ENCODE measurements at places on chromosomes 2 and 18. TPM values are rescaled to one million over a fixed set of nuclear protein-coding genes. Genes with fewer than 3 reads are reported as not detected.
A peak's percentile ranks its signal among the peaks of the same experiment; 100 is the strongest.

- H3K4me1 ChIP-seq = peaks cover 8% of the 10 kb centered on the region
- DNase-seq = no peak
- peaks cover 81% of the 10 kb centered on the region for H3K27me3 ChIP-seq
- no peak overlapping the region for H3K27ac ChIP-seq
- H3K4me3 ChIP-seq = no peak overlapping the region
Observed at GRCh38 chr2:216687646-216688045, 7.7 kb downstream of the IGFBP5 start.

Gene RANBP2
- 137 TPM for total RNA-seq

Gene FAM136A
- total RNA-seq = 15.5 TPM

- no peak for DNase-seq
- no peak overlapping the region for H3K27ac ChIP-seq
- no peaks in the 10 kb centered on the region for H3K4me1 ChIP-seq
- no peaks in the 10 kb centered on the region for H3K27me3 ChIP-seq
- H3K4me3 ChIP-seq = no peak overlapping the region
Observed at GRCh38 chr18:73646772-73647171, 500.9 kb downstream of the FBXO15 start.

DNA sequence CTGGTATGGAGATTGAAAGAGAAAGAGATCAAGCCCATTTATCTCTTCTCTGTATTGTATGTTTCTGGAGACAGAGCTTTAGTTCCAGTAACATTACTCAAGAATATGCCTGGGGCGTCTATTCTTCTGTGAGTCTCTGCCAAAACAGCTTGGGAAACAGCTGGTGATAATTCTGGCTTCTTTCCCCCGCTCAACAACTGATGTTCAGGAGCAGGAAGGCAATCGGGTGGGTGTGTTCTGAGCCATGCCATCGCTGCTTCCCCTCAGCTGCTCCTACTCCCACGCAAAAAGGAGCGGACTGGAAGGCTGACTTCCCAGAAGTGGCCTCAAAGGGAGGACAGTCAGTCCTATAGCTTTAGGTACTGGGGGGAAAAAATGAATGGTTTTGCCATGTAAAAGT is 695.1 kb downstream of the PLCL1 start:
- H3K36me3 ChIP-seq = no peaks in the 10 kb centered on the region
- DNase-seq = no peak
- H3K4me3 ChIP-seq = no peak overlapping the region
- peaks cover 9% of the 10 kb centered on the region for H3K27me3 ChIP-seq
- H3K4me1 ChIP-seq = no peaks in the 10 kb centered on the region

DNA sequence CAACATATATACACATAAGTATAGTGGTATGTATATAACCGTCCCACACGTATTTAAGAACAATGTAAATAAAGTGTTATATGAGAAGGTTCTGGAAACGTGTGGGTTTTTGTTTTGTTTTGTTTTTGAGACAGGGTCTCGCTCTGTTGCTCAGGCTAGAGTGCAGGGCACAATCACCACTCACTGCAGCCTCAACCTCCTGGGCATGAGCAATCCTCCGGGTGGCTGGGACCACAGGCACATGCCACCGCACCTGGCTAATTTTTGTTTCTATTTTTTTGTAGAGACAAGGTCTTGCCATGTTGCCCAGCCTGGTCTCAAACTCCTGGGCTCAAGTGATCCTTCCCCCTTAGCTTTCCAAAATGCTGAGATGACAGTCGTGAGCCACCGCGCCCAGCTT is 6.2 kb downstream of the ADAM17 start:
- peak overlapping the region; percentile 86 for H3K27ac ChIP-seq
- H3K4me3 ChIP-seq = no peak overlapping the region
- peaks cover 47% of the 10 kb centered on the region for H3K4me1 ChIP-seq
- H3K36me3 ChIP-seq = peaks cover 3% of the 10 kb centered on the region
- no peaks in the 10 kb centered on the region for H3K27me3 ChIP-seq

GRCh38 chr2:25098056-25098455 is 56.2 kb downstream of the EFR3B start:
- peaks cover 10% of the 10 kb centered on the region for H3K27me3 ChIP-seq
- H3K4me1 ChIP-seq = peaks cover 4% of the 10 kb centered on the region
- H3K27ac ChIP-seq = no peak overlapping the region
- no peak for DNase-seq
- no peak overlapping the region for H3K4me3 ChIP-seq

- H3K36me3 ChIP-seq = no peaks in the 10 kb centered on the region
- H3K27me3 ChIP-seq = peaks cover 4% of the 10 kb centered on the region
- peaks cover 3% of the 10 kb centered on the region for H3K4me1 ChIP-seq
- peak overlapping the region; percentile 84 for H3K4me3 ChIP-seq
Observed at GRCh38 chr2:98869870-98870269, 66.2 kb downstream of the CRACDL start.

DNA sequence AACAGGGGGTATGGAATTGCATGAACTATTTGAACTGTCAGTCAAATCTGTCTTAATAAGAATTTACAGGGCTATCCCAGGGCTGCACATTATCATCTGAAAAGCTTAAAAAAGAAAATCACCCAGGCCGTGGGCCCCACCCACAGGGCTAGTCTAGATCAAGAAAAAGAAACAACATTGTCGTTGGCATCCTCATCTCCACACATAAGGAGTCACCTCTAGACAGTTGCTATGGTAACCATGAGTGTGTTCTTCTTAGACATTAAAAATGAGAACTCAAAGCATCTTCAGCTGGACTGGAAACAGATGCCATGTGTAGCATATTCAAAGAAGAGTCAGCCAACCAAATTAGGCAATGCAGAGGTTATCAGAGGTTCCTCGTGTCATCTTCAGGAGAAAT is 72.3 kb upstream of the CPO start:
- no peak for DNase-seq
- no peak overlapping the region for H3K4me3 ChIP-seq
- no peak overlapping the region for H3K27ac ChIP-seq
- H3K36me3 ChIP-seq = peaks cover 5% of the 10 kb centered on the region

- H3K36me3 ChIP-seq = peaks cover 8% of the 10 kb centered on the region
- H3K4me1 ChIP-seq = peaks cover 57% of the 10 kb centered on the region
- no peak for DNase-seq
- no peak overlapping the region for H3K4me3 ChIP-seq
- peak overlapping the region; percentile 21 for H3K27ac ChIP-seq
Observed at GRCh38 chr2:120255986-120256650, 3.5 kb downstream of the RALB start.

Gene DSG4
- total RNA-seq = not detected

GRCh38 chr2:158600155-158600802 is 143.5 kb downstream of the PKP4 start:
- peaks cover 2% of the 10 kb centered on the region for H3K4me1 ChIP-seq
- H3K27ac ChIP-seq = no peak overlapping the region
- no peaks in the 10 kb centered on the region for H3K27me3 ChIP-seq
- no peak for DNase-seq

DNA sequence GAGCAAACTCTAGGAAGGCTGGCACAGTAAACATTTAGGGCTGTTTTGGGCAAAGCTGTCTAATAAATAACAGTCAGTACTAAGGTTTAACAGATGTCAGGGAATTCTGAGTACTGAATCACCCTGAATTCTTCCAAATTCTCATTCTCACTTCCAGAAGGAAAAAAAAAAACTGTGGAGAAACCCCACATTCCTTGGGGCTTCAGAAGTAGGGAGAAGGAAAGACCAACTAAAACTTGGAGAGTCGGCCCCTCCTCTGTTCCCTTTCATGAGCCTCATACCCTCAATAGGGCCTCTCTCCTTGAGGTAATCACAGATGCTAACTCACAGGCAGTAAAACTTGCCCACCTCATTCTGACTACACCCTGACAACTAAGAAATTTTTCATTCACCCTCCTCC is 62.1 kb downstream of the CCDC148 start:
- peaks cover 20% of the 10 kb centered on the region for H3K27me3 ChIP-seq
- H3K4me3 ChIP-seq = no peak overlapping the region
- H3K27ac ChIP-seq = no peak overlapping the region
- H3K36me3 ChIP-seq = no peaks in the 10 kb centered on the region
- peaks cover 10% of the 10 kb centered on the region for H3K4me1 ChIP-seq
- no peak for DNase-seq

Gene MC2R
- not detected for total RNA-seq

Gene CIB4
- not detected for total RNA-seq

DNA sequence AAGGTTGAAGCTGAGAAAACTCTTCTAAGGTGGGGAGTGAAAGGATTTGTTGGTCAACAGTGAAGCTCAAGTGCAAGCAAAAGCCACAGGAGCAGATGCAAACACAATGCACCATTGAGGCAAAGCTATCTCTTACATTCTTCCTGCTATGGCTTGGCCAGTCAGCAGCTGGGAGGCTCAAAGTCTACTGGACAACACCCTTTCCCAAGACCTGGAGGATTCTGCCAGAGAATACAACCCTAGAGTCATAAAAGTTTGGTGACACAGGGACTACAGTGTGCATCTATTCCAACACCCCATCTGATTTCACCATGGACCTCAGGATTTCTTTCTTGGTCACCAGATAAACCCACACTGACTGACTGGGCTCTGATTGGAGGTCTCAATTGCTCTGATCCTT is 342.0 kb downstream of the HRH4 start:
- no peaks in the 10 kb centered on the region for H3K27me3 ChIP-seq
- no peak overlapping the region for H3K27ac ChIP-seq
- no peak overlapping the region for H3K4me3 ChIP-seq
- no peaks in the 10 kb centered on the region for H3K4me1 ChIP-seq
- DNase-seq = no peak

GRCh38 chr2:197920592-197921201 is 116.3 kb downstream of the PLCL1 start:
- peaks cover 10% of the 10 kb centered on the region for H3K4me1 ChIP-seq
- H3K4me3 ChIP-seq = no peak overlapping the region

DNA sequence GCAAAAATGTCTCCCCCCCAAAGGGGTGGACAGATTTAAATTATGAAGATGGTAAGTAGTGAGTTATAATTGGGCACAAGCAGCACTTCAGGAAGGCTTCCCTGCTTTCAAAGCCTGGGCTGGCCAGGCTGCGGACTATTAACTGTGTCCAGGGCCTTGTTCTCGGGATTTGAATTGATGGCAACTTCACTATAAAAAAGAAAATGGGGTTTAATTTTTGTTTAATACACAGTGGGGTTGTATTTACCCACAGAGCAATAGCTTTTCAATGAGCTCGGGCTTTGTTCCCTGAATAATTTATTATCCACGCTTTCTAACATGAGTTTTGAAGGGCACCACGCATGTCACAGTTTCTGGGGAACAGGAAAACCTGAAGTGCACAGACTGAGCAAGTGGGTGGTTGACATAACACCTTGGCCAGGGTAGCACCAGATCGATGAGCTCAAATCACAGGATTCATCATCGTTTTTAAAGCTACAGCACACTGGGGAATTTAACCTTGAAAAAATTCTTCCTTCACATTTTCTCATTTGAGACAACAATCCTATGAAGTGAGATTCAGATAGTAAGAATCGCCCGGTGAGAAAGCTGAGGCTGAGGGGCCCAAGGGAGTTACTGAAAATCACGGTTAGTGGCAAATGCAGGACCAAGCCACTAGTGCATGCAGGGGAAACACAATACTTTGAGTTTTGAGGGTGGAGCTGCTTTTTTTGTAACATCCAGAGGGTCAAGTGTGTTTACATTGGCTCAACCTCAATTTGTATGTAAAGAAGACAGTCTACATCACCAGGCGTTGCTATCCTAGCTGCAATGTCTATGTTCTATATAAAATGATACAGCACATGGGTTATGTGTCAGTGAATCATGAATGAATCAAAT is 28.9 kb upstream of the LMAN1 start:
- no peaks in the 10 kb centered on the region for H3K36me3 ChIP-seq
- DNase-seq = no peak
- H3K4me3 ChIP-seq = no peak overlapping the region

Gene PTPRM
- total RNA-seq = 25.6 TPM

Gene KCNS3
- not detected for total RNA-seq

Gene UGT1A8
- total RNA-seq = not detected

DNA sequence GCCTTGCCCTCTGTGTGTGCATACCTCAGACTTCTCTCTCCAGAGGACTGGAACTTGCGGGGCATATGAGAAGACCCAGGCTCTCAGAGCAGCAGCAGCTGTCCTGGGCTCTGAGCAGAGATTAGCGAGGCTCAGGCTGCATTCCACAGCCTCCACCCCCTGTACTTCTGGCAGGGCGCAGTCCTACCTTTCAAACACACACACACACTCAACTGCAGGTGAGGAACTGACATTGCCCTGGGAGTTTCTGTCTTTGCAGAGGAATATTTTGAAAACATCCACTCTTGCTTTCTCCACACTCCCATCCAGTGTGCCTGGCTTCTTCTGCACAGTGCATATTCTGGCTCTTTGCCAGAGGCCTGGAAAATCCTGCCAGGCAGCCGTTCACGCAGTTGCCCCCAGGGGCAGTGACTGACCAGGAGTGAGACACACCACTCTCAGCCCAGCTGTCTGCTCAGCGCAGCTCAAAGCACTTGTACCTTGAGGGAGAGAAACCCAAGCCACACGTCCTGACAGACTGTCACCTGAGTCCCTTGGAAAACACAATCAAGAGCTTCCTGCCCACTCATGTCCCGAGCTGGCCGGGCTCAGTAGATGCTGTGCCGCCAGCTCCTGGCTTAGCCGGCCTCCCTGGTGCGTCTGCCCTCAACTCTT is 460.8 kb downstream of the RNF144A start:
- H3K4me3 ChIP-seq = no peak overlapping the region
- peaks cover 50% of the 10 kb centered on the region for H3K27me3 ChIP-seq
- H3K36me3 ChIP-seq = peaks cover 5% of the 10 kb centered on the region
- no peak overlapping the region for H3K27ac ChIP-seq
- H3K4me1 ChIP-seq = no peaks in the 10 kb centered on the region

GRCh38 chr2:134080386-134081089 is 173.3 kb upstream of the MGAT5 start:
- no peak overlapping the region for H3K27ac ChIP-seq
- no peak for DNase-seq

Gene CREG2
- 0.39 TPM for total RNA-seq

DNA sequence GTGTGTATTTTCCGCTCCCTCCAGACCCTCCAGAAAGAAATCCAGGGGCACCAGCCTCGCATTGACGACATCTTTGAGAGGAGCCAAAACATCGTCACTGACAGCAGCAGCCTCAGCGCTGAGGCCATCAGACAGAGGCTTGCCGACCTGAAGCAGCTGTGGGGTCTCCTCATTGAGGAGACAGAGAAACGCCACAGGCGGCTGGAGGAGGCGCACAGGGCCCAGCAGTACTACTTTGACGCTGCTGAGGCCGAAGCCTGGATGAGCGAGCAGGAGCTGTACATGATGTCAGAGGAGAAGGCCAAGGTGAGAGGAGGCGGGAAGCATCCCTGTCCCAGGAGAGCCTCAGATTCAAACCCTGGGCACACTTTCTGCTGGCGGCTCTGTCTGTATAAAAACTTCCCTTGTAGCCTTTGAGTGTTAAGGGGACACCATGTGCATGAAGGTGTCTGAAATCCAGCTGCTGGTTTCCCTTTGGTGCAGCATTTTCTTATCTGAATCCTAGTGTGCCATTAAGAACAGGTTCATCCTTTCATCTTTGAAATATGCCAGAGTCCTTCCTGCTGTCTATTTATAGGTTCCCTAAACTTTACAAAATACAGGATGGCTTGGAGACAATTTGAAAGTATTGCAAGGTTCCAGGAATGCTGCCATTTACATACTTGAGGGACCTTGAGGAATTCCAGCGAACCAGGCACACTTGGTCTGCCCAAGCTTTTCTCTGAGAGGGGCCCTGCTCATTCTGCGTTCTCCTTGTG is 77.1 kb upstream of the EML6 start:
- peaks cover 4% of the 10 kb centered on the region for H3K4me1 ChIP-seq
- no peaks in the 10 kb centered on the region for H3K27me3 ChIP-seq
- peak overlapping the region; percentile 27 for H3K27ac ChIP-seq
- H3K36me3 ChIP-seq = peaks cover 10% of the 10 kb centered on the region
- H3K4me3 ChIP-seq = no peak overlapping the region

- H3K4me1 ChIP-seq = peaks cover 4% of the 10 kb centered on the region
- H3K27me3 ChIP-seq = peaks cover 16% of the 10 kb centered on the region
- no peak overlapping the region for H3K4me3 ChIP-seq
- no peaks in the 10 kb centered on the region for H3K36me3 ChIP-seq
- DNase-seq = no peak
Observed at GRCh38 chr2:151024696-151025251, 236.9 kb downstream of the RBM43 start.
